KBM-7 (cell line): ENCODE measurements at places on chromosomes 16 and 17.

GRCh38 chr17:11387610-11388009 is 146.6 kb downstream of the SHISA6 start:
- DNase-seq: no peak

GRCh38 chr17:66960613-66961012 is 3.9 kb upstream of the CACNG4 start:
- DNase-seq: no peak

DNA sequence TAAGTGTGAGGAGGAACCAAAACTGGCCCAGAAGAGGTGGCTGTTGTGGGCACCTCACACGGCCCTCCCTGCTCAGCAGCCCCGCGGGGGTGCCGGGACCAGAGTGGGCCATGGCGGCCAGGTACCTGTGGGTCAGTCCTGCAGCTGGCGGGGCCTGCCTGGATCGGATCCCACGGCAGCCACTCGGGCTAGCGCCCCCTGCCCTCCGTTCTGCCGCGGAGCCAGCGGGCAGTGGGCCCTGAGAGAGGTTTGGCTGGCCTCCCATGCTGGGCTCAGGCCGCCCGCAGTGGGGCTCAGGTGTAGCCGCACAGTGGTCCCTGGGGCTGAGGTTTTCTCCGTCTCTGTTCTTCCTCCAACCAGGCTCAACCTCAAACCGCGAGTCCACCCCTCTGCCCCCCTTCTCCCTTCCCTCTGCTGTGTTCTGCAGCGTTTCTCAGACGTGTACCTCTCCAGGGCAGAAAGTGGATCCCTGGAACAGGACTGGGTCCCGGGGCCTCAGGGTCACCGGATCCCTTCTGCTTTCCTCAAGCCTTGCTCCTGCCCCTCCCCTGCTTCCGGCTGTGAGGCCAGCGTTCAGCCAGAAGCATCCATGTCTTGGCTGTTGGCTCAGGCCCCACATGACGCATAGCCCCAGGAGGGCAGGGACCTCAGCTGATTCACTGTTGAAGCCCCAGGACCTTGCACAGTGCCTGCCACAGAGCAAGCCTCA is 28.6 kb upstream of the ITGA3 start:
- DNase-seq: no peak

DNA sequence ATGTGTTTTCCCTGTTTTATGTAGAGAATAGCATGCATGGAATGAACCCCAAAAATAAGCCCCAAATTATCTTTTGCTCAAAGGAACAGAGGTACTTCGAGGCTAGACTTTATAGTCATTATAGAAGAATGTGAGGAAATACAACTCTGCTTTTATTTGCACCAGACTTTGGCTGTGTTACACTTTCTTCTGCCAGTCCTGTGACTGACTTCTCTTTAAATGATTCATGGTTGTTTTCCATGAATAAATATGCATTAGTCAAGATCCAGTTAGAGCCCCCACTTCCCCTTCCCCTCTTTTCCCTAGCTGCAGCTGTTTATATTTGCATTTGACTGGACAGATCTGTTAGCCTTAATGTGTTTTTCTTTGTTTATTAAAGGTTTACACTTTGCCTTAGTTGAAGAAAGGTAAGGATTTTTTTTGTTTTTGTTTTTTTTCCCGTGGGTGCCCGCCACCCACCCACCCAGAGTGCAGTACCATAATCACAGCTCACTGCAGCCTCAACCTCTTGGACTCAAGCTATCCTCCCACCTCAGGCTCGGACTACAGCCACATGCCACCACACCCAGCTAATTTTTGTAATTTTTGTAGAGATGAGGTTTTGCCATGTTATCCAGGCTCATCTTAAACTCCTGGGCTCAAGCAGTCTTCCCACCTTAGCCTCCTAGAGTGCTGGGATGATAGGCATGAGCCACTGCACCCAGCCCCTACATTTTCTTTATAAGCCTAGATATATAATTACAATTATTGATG is 152.6 kb downstream of the CYB561 start:
- DNase-seq: no peak

GRCh38 chr17:57294629-57295501 is 38.5 kb downstream of the MSI2 start:
- DNase-seq: no peak

- no peak for DNase-seq
Measured at GRCh38 chr17:74181341-74181740, 22.1 kb upstream of the RPL38 start.

GRCh38 chr16:53089434-53090285 is 34.9 kb downstream of the CHD9 start:
- no peak for DNase-seq

GRCh38 chr16:67514382-67514828 is 14.2 kb upstream of the RIPOR1 start:
- DNase-seq: peak; percentile 90

DNA sequence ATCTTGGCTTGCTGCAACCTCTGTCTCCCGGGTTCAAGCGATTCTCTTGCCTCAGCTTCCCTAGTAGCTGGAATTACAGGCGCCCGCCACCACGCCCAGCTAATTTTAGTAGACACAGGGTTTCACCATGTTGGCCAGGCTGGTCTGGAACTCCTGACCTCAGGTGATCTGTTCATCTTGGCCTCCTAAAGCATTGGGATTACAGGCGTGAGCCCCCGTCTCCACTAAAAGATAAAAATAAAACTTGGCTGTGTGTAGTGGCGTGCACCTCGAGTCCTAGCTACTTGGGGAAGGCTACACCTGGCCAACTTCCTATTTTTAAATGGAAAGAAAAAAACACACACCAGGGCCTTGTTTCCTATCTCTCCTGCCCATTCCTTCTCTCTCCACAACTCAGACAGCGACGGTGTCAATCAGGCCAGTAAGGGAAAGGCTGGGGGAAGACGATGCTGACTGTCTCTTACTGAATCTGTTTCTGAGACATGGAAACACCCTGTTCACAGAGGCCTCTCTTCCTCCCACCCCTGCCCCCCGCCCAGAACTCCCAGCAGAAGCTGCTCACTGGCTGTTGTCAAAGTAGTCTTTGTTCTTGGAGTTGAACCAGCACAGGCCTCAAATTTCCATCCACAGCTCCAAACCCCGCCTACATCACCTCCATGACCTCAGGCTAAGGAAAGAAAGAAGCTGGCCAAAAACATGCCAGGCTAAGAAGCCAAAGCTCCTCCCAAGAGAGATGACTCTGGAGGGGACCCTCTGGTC is 96.6 kb downstream of the NXN start:
- peak; percentile 62 for DNase-seq

DNA sequence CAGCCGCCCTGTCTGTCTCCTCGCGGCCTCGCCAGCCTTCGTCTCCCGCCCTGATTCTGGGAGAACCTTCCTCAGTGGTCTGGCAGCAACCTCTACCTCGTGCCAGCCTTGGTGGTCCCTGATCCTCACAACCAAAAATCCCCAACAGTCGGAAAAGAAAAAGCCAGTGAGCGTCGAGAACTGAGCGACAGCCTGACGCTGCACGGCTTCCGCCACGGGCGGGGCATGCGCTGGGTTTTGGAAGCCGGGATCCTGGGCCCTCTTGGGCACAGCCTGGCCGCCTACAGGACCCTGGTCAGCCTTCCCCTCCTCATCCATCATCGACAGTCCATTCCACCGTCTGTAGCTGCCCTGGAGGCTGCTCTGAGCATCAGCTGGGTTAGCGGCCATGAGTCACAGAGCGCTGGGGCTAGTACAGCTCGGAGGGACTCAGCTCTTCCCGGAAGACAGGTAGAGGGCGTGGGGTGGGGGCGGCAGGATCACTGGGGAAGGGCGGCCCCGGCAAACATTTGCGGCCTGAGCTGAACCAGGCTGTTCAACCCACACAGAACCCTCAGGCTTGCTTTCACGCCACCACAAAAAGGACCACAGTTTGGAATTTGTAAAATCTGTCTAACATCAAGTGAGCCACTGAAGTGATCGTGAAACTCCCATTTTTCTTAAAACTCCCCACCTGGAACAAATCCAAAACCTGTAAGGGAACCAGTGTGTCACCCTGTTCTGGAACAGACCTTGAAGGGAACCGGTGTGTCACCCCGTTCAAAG is 55.4 kb upstream of the DOC2B start:
- DNase-seq: no peak

- no peak for DNase-seq
Measured at GRCh38 chr16:1345087-1345486, 6.6 kb downstream of the TSR3 start.

DNA sequence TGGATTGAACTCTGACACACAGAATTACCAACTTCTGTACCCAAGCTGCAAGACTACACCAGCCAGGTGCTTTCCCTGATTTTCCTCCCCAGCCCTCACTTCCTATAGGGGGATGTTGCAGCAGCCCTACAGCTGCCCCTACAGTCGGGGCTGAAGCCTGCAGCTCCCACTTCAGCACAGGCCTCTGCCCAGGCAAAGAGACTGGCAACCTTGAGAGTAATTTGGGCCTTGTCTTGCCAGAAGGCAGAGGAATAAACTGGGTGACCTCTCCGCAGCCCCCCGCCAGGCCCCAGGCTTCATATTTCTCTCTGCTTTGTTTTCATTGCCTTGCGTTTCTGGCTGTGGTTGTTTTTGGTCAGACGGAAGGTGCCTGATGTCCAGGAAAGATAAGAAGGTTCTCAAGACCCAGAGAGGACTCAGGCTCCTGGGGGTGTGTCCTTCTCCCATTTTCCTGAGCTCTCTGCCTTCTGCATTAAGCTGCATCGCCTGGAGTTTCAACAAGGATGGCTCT is 32.0 kb downstream of the SLC6A4 start:
- no peak for DNase-seq

DNA sequence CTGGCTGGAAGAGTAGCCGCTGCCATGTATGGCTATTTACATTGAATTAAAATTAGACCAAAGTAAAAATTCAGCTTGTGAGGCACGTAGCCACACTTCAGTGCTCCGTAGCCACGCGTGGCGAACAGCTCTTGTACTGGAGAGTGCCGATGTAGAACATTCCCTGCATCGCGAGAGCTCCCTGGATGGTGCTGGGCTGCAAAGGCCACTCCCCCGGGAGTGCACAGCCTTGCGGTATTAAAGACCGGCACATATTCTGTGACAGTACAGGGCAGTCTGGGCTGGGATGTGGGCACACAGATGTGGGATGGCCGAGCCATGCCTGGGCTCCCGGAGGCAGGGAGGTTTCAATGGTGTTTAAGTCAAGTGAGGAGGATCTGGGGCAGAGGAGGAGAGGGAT is 102.2 kb downstream of the CMIP start:
- no peak for DNase-seq

GRCh38 chr17:17847726-17848125 is 10.9 kb upstream of the SREBF1 start:
- no peak for DNase-seq

DNA sequence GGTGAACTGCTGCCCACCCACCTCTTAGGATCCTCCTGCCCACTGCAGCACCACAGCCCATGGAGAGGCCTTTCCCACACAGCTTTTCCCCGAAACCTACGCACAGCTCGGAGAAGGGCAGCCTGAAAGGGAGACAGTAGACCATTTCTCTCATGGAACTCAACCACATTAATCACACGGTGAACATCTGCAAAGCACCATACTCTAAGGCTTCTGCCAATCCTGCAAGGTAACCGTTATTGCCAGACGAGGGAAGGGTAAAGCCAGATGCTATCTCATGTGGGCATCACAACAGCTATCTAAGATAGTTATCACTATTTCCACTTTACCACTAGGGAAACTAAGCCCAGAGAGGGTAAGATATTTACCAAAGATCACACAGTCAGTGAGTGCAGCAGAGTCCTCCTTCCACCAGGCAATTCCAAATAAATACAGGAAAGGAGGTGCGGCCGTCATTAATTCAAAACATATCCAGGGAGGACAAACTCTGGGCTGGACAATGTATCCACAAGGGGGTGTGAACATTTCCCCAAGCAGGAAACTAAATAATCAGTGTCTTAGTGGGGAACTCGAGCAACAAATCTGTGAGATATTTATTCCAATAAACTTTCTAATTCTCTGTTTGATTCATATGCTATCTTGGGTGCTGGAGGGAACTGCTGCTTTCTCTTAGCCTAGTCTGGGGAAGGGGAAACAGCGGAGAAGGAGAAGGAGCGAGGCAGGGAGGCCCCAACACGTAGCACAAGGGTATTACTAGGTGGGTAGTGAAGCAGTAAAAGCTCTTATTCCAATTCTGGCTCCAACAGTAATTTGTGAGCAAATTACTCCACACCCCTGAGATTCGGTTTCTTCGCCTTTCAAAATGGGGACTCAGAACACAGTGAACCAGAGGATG is 723 bp downstream of the TMEM186 start:
- DNase-seq: no peak

GRCh38 chr16:87837627-87838289 is 31.5 kb downstream of the SLC7A5 start:
- DNase-seq: no peak

- DNase-seq: no peak
Measured at GRCh38 chr16:77840673-77841501, 52.5 kb downstream of the VAT1L start.

- no peak for DNase-seq
Measured at GRCh38 chr16:4674926-4675530, 18.3 kb upstream of the NUDT16L1 start.

DNA sequence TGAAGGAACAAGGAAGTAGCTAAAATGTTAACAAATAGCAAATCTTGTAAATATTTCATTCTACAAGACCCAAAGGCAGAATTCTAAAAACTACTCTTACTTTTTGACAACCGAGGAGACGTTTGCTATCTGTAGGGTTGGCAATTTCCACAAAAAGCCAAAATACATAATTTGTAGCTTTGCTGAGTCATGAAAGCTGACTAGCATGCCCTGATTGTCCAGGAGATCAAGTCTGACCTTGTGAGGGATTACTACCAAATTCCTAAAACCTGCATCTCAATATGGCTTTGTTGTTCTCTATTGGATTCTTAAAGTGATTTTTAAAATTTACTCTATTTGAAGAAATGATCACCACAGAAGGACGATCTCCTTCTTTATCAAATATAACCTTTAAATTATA is 10.8 kb downstream of the DNAJA2 start:
- no peak for DNase-seq

DNA sequence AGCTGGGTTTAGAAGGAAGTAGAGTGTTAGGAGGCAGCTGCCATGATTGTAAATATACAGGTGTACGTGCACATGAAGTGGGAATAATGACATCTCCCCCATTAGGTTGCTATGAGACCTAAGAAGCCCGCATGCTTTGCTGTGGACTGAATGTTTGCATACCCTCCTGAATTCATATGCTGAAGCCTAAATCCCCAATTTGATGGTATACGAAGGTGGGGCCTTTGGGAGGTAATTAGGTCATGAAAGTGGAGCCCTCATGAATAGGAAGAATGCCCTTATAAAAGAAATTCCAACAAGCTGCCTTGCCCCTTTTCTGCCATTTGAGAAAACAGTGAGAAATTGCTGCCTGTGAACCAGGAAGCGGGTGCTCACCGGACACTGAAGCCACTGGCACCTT is 44.0 kb downstream of the CCDC182 start:
- DNase-seq: no peak

- no peak for DNase-seq
Measured at GRCh38 chr17:75478508-75478907, 22.1 kb downstream of the TMEM94 start.
